ENCODE measurements at places on chromosomes 2 and 18.

GRCh38 chr2:64934530-64934929 lies 54.7 kb upstream of the SLC1A4 start:
- no peak for DNase-seq

DNA sequence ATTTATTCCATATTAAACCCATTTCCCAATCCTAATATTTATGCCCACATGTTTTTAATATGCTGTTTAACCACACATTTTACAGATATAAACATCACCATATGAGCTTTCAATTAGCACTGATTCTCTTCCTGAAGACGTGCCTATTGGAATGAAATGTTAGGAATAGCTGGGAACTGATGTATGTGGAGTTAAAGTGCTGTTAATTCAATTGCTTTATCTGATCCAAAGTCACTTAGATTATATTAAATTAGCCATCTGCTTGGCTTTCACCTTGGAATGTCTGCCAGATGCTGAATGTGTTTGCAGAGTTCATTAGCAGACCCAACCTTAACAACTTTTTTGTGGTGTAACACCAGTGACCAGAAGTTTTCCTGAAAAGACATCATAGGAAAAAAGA lies 942.9 kb upstream of the KLHL29 start:
- no peak for DNase-seq

- DNase-seq: no peak
Observed at GRCh38 chr2:95029898-95030341, 4.4 kb downstream of the MAL start.

- no peak for DNase-seq
Observed at GRCh38 chr2:215742021-215742420, 271.3 kb downstream of the MREG start.

DNA sequence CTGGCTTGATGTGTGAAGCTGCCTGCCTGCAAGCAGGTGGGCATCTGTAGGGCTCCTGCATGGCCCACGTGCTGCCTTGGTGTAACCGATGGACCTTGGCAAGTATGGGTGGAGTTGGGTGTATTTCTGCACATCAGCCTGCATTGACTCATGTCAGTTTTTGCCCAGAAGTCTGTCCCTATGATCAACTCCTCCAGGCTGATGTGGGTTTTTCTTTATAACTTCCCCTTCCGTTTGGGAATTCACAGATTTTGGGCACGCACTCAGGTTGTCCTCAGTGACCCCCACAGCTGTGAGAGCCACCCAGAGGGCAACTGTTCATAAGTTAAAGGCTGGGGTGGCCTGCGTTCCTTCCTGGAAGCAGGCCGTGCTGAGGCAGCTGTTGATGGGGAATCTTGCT lies 123.3 kb downstream of the NCK2 start:
- no peak for DNase-seq

GRCh38 chr2:103980401-103980800 lies 873.5 kb upstream of the POU3F3 start:
- DNase-seq: no peak

DNA sequence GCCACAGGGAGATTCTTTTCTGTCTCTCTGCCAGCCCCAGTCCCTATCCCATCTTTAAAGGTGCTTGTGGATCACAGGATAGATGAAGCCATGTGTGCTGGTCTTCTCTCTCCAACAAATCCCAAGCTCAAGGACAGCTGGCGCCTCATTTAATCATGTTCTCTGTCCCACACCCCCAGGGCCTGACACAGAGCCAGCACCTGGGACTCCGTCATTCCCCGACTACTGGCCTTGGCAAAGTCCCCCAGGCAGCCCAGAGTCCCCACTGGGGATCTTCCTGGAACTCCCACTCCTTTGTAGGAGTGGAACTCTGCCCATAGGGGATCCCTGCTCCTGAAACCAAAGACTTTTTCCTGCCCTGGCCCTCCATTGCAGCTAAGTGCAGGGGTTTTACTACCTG lies 60.8 kb downstream of the MTHFD2 start:
- no peak for DNase-seq

- no peak for DNase-seq
Observed at GRCh38 chr2:54466870-54467269, 10.7 kb downstream of the SPTBN1 start.

DNA sequence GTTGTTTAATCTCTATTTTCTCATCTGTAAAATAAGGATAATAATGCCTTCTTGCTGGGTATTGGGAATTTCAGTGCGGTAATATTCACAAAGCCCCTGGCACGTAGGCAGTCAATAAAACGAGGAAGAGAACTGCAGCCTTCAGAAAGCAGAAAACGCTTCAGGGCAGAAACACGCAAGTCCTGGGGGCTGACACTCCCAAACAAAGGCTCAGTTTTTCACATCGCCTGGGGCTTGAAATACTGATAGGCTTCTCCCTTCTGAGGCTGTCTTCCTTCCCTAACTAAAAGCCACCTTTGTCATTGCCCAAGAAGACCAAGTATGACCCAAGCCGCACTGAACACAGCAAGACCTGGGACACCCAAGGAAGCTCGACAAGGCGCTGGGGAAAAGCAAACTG lies 32.4 kb downstream of the TMEM177 start:
- no peak for DNase-seq

DNA sequence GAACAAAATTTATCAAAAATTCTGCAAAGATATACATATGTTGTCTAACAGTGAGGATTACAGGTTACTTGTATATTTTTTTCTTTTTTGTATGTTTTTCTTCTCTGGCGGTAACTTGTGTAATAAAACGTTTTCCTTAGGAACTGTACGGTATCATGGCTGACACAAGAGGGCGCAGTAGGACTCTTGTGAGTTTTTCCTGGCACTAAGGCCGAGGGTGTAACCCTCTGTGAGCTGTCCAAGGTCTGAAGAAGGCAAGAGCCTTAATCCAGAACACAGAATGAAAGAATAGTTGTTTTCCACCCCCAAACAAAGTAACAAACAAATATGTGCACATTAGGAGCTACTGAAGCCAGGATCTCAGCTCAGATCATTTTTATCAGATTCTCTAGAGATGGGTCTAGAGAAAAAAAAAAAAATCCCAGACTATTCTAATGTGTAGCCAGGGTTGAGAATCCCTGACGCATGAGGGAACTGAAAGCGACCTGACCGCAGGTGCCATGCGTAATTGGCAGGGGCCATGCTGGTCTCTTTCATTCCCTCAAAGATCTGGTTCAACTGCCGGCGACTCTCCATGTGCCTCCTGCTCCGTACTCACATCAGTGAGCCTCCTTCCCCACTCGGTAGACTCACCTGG lies 27.0 kb downstream of the TMEM200C start:
- peak; percentile 34 for DNase-seq

DNA sequence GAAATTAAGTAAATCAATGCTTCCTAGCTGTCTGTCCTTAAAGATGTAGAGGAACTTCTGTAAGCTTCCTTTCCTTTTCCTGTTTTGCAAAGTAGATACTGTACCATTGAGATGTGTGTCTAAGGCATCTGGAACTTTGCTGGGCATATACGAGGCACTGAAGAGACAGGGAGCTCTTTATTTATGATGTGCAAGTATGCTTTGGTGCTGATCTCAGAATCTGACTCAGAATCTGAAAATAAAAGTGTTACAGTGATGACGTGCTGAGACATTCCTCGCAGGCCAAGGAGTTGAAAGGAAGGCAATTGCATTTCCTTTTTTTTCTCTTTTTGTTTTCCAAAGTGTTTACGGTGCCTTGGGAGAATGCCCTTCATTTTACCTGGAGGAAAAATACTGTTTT lies 230.9 kb upstream of the RGPD4 start:
- no peak for DNase-seq

DNA sequence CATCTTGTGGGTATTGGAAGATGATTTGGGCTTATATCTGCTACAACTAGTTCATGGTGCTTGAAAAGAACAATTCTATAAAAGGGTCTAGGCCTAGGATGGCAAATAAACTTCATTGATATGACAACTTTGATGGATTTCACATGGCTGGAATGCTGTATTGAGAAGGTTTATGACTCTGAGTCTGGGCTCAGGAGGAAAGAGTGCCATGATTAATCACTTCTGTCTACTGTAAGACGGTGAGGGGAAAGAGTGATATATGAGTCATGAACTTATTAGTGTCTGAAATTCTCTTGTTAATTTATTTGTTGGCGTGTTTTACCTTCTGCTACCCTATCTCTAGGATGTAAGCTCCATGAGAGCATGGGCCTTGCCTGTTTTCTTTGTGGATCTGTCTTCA lies 17.0 kb upstream of the ADCYAP1 start:
- DNase-seq: no peak

GRCh38 chr2:150174056-150174805 lies 313.2 kb downstream of the RND3 start:
- no peak for DNase-seq

GRCh38 chr18:48572402-48573126 lies 33.7 kb downstream of the CTIF start:
- no peak for DNase-seq

DNA sequence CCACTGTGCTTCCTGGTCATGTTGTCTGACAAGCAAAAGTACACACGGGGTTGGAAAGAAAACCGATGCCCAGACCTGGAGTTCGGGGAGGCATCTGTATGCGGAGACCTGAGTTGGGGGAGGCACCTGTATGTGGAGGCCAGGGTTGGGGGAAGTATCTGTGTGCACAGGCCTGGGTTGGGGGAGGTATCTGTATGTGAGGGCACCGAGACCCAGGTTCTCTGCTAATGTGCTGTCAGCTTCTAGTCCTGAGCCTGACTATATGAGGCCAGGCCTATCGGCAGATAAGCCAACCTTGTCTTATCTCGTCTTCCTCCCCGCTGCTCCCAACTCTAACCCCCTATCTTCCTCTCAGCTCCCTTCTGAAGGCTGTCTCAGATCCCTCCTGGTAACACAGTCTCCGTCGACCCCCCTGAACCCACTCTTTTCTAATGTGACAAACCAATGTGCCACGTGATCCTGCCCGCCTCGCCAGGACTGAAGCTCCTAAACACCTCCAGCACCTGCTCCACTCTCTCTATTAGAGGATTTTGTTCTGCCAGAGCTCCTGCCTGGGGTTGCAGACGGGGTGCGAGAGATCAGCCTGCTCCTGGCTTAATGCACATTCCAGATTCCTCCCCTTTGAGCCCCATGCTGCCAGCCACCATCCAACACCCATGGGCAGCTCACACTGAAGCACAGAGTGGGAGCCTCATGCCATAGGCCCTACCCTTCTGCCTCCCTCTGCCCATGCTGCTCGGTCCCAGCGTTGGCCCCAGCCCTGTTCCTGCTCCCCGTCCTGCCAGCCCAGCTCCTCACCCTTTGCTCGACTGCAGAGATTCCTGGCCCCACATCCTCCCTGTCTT lies 188.4 kb downstream of the SH3BP4 start:
- DNase-seq: no peak

DNA sequence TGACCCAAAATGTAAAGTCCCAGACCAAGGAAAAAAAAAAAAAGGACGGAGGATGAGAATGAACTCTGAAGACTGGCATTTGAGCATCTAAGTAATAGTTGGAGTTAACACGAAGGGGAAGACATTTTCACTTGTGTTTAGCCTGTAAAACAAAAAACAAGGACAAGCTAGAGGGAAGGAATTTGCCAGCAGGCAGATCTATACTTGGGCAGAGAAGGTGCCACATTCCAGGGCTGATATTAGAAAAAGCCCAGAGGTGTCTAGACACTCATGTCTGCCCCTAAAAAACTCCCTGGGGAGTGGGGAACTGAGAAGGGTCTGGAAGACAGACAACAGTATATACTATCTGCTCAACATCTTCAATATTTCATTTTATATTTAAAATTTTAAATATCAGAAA lies 171.1 kb downstream of the ZEB2 start:
- DNase-seq: no peak

- DNase-seq: no peak
Observed at GRCh38 chr2:28030600-28030999, 140.1 kb downstream of the BABAM2 start.

GRCh38 chr2:240503848-240504247 lies 53.9 kb downstream of the ANKMY1 start:
- DNase-seq: no peak

GRCh38 chr2:157395811-157396210 lies 48.1 kb downstream of the CYTIP start:
- DNase-seq: no peak

- no peak for DNase-seq
Observed at GRCh38 chr18:63819786-63820185, 44.6 kb downstream of the SERPINB7 start.

- DNase-seq: no peak
Observed at GRCh38 chr2:180231015-180231414, 223.9 kb upstream of the CWC22 start.

DNA sequence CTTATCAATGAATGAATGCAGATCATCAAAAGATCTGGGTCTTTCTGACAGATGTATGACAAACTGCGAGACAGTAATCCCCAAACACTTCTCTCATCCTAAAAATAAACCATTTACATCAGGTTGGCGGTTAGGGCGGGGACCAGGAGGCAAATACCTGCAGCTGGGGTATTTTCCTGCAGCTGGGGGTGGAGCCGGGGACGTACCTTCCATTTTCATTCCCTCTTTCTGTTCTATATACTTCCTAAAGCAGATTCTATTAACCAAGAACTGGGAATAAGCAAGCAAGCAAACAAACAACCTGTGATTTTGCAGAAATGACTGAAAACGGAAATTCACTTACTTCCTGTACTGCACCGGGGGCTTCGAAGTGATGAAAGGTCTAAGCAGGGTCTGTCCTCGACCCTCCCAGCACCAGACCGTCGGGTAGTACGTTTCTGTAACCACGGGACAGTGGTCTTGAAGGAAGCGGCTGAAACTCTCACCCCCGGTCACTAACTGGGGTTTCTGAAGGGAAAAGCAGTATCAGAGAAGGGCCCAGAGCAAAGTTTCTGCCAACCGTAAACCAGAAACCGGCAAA lies 1.2 kb downstream of the ABHD3 start:
- DNase-seq: no peak
